Panc1 (cell line): ENCODE measurements at places on chromosomes 2 and 18. TPM values are rescaled to one million over a fixed set of nuclear protein-coding genes. Genes with fewer than 3 reads are reported as not detected.

The WDFY1 gene
- total RNA-seq: 48.5 TPM

The BBS5 gene
- total RNA-seq: 7.5 TPM

The IHH gene
- total RNA-seq: 0.23 TPM

The CENPA gene
- total RNA-seq: 55.0 TPM

The ACKR3 gene
- total RNA-seq: not detected

DNA sequence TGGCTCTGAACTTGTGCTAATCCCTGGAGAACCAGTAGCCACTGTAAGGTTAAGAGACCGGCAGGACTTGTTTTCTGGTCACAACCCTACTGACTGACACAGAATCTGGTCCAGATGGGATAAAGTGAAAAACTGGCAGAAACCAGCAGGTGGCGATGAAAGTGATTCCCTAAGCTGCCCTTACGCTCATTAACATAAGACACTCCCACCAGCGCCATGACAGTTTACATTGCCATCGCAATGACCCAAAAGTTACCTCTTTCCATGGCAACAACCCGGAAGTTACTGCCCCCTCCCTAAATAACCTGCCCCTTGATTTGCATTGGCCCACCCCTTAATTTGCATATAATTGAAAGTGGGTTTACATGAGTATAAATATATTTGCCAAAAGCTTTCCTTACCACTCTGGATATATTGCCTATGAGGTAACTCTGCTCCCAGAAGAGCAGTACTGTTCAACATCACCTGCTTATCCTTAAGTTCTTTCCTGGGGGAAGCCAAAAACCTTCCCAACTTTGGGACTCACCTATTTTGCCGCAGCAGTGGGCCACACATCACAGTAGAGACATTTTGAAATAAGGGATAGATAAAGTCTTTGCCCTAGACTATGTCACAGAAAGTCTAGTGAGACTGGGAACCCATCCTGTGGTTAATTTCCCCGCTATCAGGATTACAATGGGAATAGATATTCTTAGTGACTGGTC, 35.8 kb upstream of the AFF3 start:
- DNase-seq: peak; percentile 8

DNA sequence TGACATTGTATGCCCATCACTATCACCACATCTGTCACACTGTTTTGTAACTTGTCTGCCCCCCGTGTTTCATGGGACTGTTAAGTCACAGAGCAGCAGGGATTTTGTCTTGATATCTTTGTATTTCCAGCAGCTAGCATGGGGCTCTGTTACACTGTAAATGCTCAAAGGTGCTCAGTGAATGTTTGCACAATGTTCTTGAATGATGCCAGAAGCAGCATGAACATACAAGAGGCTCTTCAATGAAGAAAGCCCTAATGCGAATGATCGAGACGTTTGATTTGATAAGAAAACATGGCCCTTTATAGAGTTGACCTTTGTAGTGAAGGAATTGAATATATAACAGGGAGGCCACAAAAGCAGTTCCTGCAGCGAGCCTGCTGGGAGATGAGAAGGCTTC, 120.9 kb upstream of the TTC39C start:
- no peak for DNase-seq

DNA sequence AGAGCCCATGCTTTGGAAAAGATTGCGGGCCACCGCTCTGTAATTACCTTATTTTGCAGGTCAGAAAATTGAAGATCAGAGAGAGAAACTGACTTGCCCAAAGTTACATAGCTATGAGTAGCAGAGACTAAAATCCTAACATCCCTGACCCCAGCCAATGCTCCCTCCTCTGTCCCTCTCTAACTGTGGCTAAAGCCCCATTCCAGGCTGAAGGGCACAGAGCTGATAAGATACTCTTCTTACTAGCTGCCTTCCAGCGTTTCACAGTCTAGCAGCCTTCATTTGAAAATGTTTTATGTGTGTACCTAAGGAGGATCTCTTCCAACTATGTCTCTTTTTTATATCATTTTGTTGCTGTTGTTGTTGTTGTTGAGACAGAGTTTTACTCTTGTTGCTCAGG, 81.4 kb upstream of the LRATD1 start:
- no peak for DNase-seq

- DNase-seq: no peak
Observed at GRCh38 chr2:26720322-26721114, 28.0 kb downstream of the KCNK3 start.

- DNase-seq: no peak
Observed at GRCh38 chr18:34219651-34220050, 5.1 kb downstream of the NOL4 start.

DNA sequence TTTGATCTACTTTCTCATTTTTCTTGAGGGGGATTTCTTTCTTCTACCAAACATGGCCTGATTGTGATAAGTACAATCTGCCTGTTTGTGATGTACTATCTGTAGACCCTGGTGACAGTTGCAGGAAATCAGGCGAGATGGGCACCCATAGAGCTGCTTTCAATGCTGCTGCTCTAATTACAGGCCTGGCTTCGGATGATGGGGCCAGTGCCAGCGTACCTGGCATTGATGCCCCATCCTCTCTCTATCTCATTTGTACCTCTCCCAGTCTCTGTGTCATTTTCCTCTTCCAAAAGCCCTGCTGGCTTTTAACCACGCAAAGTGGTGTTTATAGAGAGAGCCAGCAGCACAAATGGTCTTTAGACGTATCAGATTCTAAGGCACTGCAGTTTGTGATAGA, 69.9 kb downstream of the KCTD18 start:
- no peak for DNase-seq

DNA sequence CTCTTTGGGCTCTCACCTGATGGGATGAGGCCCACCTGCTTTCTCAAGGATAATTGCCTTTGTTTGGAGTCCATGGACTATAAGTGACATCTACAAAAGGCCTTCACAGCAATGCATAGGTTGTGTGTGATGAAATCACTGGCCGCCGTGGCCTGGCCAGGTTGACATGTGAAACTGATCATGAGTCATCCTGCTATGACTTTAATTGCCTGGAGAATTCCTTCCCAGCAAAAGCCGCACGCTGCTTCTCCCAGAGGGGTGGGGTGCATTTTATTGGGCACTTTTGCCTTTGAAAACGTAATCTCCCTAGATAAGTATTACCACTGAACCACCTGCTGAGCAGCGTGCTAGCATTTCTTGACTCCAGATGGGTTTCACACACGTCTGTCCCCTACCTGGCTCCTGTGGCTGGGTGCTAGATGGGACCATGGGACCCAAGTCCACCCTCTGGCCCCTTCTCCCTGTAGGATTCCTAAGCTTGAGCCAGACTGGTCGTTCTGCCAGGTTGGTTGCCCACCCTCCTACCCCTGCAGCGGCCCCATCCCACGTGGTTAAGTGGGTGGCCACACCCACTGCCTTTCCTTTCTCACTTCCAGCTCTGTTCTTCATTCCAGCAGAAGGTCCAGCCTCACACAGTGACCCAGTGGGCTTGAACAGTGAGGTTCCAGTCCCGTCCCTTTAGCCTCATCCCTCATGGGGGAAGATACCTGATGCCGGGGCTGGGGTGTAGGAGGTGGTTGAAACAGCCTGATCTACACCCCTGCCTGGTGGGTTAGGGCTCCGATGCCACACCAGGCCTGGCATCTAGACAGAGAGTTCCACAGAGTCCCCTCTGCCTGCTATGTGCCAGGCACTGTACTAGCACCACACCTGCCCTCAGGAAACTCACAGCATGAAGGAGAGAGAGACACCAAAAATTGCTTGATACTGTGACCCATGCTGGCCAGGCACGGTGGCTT, 89.6 kb downstream of the GBX2 start:
- no peak for DNase-seq

- DNase-seq: no peak
Observed at GRCh38 chr2:178584666-178585065, 104.4 kb downstream of the PLEKHA3 start.

- no peak for DNase-seq
Observed at GRCh38 chr2:214127170-214127569, 283.7 kb upstream of the VWC2L start.
